ENCODE measurements at places on chromosomes 3 and 15.
A peak's percentile ranks its signal among the peaks of the same experiment; 100 is the strongest.

GRCh38 chr15:75727851-75728715, 15.4 kb upstream of the CSPG4 start:
- no peak for DNase-seq

GRCh38 chr3:116408473-116408872, 36.8 kb downstream of the LSAMP start:
- DNase-seq: no peak

- no peak for DNase-seq
Measured at GRCh38 chr15:55652909-55653495, 64.9 kb upstream of the PYGO1 start.

DNA sequence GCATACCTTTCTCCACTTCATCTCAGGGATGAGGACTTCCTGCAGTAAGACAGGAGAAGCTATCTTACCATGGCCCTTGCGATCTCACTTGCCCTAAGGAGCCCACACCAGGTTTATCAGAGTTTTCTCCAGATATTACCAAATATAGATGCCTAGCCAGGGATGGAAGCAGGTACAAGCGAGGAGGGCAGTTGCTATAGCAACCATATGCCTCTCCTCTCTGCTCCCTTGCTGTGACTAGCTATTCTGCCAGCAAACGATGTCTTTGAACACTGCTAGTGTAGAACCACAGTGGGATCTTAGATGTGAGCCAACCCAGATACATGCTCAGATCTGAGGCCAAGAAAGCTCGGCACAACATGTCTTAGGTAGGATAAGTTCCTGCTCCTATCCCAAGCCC, 33.9 kb downstream of the GRAMD2A start:
- peak; percentile 54 for DNase-seq

GRCh38 chr3:127299276-127299675, 11.4 kb upstream of the PRR20G start:
- DNase-seq: no peak

GRCh38 chr15:24924153-24924552, 30.6 kb upstream of the SNRPN start:
- DNase-seq: no peak

GRCh38 chr3:112101916-112102315, 15.7 kb downstream of the C3orf52 start:
- DNase-seq: no peak

- DNase-seq: no peak
Measured at GRCh38 chr3:118088696-118089095, 946.0 kb downstream of the IGSF11 start.

GRCh38 chr3:134094491-134094890, 64.8 kb upstream of the SLCO2A1 start:
- no peak for DNase-seq

DNA sequence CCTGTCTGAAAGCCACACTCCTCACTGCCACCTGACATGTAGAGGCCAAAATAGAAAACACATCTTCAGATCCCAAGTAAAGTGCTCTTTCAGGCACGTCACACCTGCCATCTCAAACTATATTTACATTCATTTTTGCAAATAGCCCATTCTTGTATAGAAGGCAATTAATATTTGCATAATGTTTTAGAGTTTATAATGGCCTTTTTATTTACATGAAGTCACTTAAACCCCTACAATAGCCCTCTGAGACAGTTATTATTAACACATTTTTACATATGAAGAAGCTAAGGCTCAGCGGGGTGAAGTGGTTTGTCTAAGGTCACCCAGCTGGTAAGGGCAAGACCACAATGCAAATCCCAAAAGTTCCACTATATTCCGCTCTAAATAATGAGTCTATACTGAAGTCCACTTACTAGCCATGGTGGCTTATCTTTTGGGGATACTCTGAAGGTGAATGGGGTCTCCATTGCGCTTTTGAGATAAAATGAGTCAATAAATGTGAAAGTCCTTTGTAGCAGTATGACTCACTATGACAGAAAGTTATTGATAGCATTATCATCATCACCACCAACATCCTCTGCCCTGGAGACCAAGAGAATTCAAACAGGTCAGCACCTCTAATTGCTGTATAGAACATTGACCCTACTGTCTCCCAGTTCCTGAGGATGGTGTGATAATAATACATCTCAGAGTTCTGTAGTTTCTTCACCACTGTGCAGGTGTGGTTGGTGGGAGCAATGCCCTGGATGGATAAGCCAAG, 155.9 kb upstream of the BCL6 start:
- DNase-seq: no peak

DNA sequence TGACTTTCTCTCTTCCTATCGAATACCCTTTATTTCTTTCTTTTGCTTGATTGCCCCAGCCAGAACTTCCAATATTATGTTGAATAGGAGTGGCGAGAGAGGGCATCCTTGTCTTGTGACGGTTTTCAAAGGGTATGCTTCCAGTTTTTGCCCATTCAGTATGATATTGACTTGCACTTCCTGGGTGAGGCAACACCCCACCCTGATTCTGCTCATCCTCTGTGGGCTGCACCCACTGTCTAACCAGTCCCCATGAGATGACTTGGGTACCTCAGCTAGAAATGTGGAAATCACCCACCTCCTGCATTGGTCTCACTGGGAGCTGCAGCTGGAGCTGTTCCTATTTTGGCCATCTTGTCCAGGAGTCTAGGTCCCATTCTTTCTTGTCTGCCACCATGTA, 44.8 kb upstream of the KCNH8 start:
- no peak for DNase-seq

DNA sequence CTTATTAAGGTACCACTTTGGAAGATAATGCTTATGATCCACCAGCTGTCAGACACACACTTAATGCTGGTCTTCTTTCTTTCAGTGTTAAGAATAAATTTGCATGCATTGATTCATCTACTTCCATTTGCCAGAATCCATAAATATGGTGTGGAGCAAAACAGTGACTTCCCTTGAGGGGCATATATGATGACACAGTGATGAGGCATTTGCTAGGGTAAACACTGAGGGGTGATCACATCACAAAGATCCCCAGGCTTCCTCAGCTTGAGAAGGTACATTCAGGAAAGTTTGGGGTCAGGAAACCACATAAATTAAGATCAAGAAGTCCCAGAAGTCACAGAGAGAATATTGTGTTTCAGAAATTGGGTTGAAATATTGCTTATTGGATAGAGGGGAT, 9.9 kb upstream of the ZBED2 start:
- no peak for DNase-seq

DNA sequence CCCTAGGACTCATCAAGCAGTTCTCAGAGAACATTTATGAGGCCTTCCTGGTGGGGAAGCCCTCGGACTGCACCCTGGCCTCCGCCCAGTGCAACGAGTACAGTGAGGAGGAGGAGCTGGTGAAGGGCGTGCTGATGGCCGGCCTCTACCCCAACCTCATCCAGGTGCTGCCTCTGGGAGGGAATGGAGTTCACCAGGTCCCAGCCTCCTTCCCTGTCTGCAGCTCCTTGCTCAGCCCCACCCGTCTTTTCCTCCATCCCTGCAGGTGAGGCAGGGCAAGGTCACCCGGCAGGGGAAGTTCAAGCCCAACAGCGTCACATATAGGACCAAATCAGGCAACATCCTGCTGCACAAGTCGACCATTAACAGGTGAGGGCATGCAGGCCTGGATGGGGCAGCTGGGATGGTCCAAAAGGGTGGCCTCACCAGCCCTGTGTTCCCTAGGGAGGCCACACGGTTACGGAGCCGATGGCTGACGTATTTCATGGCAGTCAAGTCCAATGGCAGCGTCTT, 46.3 kb downstream of the DHX30 start:
- DNase-seq: no peak

DNA sequence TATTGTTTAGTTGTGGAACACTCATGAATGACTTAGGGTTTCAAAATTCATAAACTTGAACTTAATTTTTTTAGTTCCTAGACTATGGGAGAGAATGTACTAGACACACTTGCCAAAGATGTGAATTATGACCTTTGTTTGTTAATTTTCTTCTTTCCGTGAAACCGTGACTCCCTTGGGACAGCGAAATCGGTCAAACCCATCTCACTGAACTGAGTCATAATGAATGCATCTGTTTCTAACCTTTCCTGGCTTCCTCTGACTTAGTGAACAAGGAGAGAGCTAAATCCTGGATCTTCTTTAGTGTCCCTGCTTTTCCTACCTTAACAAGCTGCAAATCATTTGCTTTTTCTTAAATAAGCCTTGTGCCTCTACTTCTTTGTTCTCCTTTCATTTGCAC, 85.5 kb downstream of the LARS2 start:
- no peak for DNase-seq

GRCh38 chr3:127151251-127151564, 41.7 kb upstream of the PRR23E start:
- DNase-seq: no peak

DNA sequence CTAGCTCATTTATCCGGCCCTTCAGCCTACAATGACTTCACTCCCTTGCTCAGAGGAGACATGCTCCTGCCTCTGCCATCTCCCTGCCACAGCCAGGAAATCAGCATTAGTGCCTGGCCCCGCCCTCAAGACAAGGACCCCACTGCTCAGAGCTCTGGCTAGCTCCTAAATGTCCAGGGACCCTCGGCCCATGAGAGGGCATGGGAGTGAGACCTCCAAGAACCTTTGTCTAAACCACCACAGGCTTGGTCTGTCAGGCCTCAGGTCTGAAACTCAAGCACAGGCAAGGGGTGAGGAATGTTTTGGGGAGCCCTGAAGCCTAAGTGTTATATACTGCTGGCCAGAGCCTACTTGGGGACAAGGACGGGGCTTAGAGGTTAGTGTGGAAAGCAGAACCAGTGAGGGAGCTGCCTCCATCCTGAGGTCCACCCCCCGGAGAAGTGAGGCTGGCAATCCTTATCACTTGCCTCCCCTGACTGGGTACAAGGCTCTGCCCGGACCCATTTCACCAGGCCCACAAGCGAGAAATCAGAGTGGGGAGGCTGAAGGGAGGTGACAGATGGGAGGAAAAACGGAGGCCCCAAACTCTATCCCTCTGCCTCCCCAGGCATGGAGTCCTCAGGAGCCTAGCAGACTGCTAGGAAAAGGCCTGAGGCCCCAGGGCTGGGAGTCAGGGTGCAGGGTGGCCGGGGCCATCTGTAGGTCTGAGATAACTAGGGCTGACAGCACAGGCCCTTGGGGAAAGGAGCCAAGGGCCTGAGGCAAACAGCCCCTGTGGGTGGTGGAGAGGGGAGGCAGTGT, 18.8 kb downstream of the SHF start:
- DNase-seq: no peak

GRCh38 chr3:115341208-115341607, 194.1 kb upstream of the ZBTB20 start:
- peak; percentile 8 for DNase-seq

DNA sequence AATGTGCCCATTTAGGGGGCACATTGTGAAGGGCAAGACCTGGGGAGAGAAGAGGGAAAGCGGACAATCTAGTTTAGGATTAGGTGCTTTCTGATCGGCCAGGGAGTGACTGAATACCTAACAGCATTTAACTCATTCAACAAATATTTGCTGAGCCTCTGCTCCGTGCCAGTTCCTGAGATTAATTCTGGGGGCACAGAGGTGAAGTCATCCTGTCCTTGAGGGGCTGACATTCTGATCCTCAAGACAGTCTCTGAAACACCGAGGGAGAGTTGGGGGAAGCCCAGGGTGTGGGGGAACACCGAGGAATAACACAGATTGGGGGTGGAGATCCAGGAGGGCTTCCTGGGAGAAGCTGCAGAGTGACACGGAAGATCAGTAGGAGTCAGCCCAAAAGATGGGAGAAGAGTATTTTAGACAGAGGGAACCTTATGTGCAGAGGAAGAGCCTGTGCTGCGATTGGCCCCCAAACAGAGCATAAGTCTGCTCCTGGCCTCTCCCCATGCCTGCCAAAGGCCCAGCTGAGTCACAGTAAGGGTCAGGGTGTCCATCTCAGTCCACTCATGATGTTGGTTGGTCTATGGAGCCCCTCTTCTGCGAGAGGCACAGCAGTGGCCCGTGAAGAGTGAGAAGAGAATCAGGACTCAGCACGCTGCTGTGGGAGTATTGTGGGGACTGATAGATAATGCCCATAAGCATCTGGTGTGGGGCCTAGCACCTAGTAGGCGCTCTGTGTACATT, 60.2 kb downstream of the AMOTL2 start:
- DNase-seq: no peak

- DNase-seq: no peak
Measured at GRCh38 chr3:112297714-112298113, 3.7 kb upstream of the SLC9C1 start.

- DNase-seq: no peak
Measured at GRCh38 chr3:152458376-152459117, 189.8 kb downstream of the MBNL1 start.

GRCh38 chr15:92596623-92597022, 59.0 kb downstream of the FAM174B start:
- DNase-seq: no peak

DNA sequence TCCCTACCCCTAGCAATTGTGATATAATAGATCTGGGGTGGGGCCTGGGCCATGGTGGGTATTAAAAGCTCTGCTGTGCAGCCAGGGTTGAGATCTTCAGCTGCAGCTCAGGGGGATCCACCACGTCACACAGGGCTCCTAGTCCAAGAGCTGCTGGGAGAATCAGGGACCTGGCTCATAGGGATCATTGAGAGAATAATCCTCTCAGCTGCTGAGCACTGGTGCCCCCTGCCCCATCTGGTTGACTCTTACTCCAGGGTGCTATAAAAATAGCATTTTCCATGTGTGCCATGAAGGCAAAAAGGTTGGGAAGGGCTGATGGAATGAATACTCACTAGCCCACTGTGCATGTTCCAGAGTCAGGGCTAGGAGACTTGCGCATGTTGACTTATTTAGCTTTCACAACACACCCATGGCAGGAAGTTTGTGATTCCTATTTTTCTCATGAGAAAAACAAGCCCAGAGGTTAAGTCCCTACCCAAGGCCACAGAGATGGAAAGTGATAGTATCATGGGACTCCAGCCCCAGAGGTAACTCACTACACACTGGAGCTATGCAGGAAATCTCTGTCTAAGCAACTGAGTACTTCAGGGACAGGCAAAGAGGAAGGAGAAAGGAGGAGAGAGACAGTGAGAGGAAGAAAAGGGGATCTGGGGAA, 94.6 kb upstream of the HERC1 start:
- DNase-seq: no peak

DNA sequence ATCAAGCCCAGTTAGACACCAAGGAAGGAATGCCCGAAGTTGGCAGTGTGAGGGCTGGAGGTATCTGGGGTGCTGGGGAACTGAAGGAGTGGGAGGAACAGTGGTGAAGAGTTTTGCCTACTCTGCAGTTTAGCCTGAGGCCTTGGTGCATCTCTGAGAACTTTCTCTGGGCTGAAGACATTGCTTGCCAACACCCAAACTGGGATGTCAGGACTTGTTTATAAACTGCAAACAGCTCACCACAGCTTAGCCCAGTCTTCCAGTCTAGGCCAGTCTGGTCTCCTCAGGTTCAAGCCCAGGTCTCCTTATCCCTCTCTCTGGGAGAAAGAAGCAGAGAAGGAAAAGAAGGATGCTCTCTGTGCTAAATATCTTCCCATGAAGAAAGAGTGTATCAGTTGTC, 68.0 kb upstream of the BOC start:
- no peak for DNase-seq

DNA sequence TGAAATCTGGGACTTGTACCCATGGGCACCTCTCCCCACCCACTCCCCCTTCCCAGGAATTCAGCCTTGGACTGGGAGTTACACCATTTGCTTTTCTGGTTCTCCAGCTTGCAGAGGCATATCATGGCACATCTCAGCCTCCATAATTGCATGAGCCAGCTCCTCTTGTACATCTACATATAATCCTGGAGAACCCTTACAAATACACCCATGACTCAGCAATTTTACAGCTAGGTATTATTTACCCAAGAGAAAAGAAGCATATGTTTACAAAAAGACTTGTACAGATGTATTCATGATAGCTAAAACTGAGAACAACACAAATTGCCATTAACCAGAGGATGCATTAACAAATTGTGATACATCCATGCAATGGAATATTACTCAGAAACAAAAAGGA, 58.4 kb downstream of the RPLP1 start:
- no peak for DNase-seq

- DNase-seq: no peak
Measured at GRCh38 chr15:39874890-39875549, 45.0 kb downstream of the GPR176 start.

Data from putamen (tissue), 1 donor.